ENCODE measurements at places on chromosomes 6 and 20. TPM values are rescaled to one million over a fixed set of nuclear protein-coding genes. Genes with fewer than 3 reads are reported as not detected.

ZNF165 gene
- 0.37 TPM for total RNA-seq

CYP39A1 gene
- total RNA-seq: 0.37 TPM

EDN3 gene
- total RNA-seq: not detected

AK9 gene
- total RNA-seq: 3.7 TPM

CD24 gene
- total RNA-seq: not detected

ADGB gene
- total RNA-seq: not detected

PNLDC1 gene
- total RNA-seq: 0.73 TPM

PRRT1 gene
- under 0.01 TPM for total RNA-seq

ADISSP gene
- total RNA-seq: 40.7 TPM

B3GAT2 gene
- total RNA-seq: under 0.01 TPM

GPR63 gene
- total RNA-seq: 0.98 TPM

TCP11 gene
- 0.37 TPM for total RNA-seq

EYS gene
- total RNA-seq: under 0.01 TPM

TRIM40 gene
- total RNA-seq: not detected

CDH26 gene
- total RNA-seq: under 0.01 TPM

SLC16A10 gene
- total RNA-seq: not detected

HLA-DQB1 gene
- total RNA-seq: not detected

OR2H2 gene
- total RNA-seq: not detected

HIVEP2 gene
- 9.6 TPM for total RNA-seq

XKR7 gene
- total RNA-seq: not detected

SLC22A3 gene
- total RNA-seq: 0.59 TPM

CST1 gene
- not detected for total RNA-seq

HS3ST5 gene
- total RNA-seq: not detected

SLC17A1 gene
- total RNA-seq: not detected

TRIM27 gene
- 59.2 TPM for total RNA-seq

ULBP3 gene
- total RNA-seq: 17.3 TPM

DUSP15 gene
- total RNA-seq: not detected

DSP gene
- total RNA-seq: under 0.01 TPM

SLC52A3 gene
- total RNA-seq: not detected

RAD21L1 gene
- not detected for total RNA-seq

SLC29A1 gene
- 14.9 TPM for total RNA-seq

BMP7 gene
- not detected for total RNA-seq

STX11 gene
- 1.5 TPM for total RNA-seq

PI16 gene
- not detected for total RNA-seq

KCNK5 gene
- total RNA-seq: 0.37 TPM

OR2J1 gene
- total RNA-seq: not detected

MYBL2 gene
- 12.1 TPM for total RNA-seq

Measured in subcutaneous preadipocyte (primary cell).